CD4-positive, CD25-positive, alpha-beta regulatory T cell (primary cell): ENCODE measurements at places on chromosomes 2 and 18. TPM values are rescaled to one million over a fixed set of nuclear protein-coding genes. Genes with fewer than 3 reads are reported as not detected.

DNA sequence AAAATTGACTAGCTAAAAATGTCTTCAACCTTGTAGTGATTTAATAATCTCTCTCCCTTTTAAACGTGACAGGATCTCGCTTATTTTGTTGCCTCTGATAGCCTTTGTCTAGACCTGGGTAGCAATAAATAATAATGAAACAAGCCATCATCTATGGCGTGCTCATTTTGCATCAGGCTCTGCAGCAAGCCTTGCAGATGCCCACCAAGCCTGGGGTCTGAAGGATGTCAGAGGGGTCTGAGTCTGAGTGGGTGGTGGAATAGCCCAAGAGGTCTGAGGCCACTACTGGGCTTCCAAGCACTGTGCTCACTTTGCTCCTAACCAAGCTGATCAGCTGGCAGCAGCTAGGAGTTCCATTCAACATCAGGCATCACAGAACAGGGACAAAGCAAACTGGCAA, 109.4 kb downstream of the GYPC start:
- DNase-seq: no peak

GRCh38 chr18:5449858-5450509, 93.8 kb downstream of the EPB41L3 start:
- no peak for DNase-seq

The CCBE1 gene
- not detected for polyA plus RNA-seq

The METAP1D gene
- polyA plus RNA-seq: 0.54 TPM

DNA sequence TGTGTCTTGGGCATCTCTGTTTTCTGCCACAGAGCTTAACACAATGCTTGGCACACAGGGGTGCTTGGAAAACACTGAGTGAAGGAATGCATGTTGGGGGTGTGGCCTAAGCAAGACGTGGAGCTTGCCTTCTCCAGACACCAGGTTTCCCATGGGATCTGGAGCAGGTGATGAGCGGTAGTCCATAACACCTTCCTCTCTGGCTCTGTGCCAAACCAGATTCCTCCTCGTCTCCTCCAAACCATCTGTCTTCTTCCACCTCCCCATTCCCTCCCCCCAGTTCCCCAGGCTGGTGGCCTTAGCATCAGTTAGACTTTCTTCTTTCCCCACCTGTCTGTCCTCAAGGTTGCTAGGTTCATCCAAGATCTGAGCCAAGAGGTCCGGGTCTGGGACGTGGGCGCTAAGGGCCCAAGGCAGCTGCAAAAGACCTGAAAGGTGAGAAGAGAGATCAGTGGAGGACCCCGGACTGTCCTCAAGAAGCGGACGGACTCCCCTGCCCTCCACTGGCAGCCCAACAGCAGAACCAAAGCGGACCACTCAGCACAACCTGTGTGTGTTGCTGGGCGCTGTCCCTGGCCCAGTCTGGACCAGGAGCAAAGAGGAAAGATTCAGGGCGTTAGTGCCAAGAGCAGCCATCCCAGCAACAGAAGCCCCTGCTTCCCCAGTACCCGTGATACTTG, 1.2 kb upstream of the ITM2C start:
- no peak for DNase-seq

The EFEMP1 gene
- polyA plus RNA-seq: not detected

The RETSAT gene
- polyA plus RNA-seq: 13.8 TPM

DNA sequence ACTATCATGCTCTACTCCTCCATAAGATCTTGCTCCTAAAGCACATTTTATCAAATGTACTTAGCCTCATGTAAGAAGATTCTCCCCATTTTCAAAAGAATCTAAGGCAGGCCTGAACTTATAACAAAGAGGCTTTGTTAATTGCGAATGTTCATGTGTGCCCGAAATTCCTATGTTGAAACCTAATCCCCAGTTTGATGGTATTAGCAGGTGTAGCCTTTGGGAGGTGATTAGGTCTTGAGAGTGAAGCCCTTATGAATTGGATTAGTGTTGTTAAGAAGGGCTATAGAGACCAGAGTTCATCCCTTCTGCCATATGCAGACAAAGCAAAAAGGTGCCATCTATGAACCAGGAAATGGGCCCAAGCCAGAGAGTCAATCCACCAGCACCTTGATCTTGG, 234.5 kb downstream of the PAX3 start:
- no peak for DNase-seq
